Stimulated activated CD8-positive, alpha-beta memory T cell treated with anti-CD3 and anti-CD28 coated beads, Interleukin-12 subunit alpha, Interleukin-12 subunit beta, amount 100 ng/mL, for 1 hour (primary cell): ENCODE measurements at places on chromosomes 5 and 9.

DNA sequence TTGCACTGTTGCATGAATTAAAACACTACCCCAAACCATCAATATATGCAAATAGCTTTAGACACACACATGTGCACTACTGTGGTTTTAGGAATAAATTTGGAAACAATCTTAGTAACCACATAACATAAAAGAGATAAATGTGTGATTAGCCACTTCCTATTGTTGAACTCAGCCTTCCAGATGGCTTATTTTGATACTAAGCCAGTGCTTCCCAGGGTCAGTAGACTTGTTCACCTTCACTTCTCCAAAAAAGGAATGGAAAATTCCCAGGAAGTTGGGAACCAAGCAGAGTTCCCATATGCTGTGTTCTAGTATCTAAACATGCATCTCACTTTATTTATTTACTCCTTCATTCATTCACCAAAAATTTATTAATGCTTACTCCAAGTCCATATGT, 47.8 kb downstream of the SVEP1 start:
- DNase-seq = no peak

- no peak for DNase-seq
Observed at GRCh38 chr5:174172152-174172551, 126.6 kb downstream of the NSG2 start.

GRCh38 chr9:93596399-93596798, 20.0 kb downstream of the PHF2 start:
- no peak for DNase-seq

DNA sequence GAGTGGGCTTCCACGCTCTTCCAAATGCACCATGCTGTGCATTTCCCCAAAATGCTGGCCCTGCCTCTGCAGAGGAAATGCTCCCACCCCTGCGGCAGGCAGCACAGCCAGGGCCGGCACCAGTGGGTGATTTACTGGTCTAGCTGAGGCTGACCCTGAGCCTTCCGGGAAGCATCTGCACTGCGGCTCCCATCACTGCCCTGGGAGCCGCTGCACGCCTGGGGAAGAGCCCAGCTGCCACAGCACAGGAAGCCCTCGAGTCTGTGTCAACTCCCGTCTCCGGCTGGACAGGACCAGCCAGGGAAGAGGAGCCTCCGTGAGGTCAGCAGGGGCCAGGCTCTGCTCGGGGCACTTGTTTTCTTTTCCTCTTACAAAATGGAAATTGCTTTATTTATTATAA, 25.1 kb upstream of the EEIG1 start:
- no peak for DNase-seq

GRCh38 chr5:126414874-126415502, 8.2 kb upstream of the GRAMD2B start:
- no peak for DNase-seq

DNA sequence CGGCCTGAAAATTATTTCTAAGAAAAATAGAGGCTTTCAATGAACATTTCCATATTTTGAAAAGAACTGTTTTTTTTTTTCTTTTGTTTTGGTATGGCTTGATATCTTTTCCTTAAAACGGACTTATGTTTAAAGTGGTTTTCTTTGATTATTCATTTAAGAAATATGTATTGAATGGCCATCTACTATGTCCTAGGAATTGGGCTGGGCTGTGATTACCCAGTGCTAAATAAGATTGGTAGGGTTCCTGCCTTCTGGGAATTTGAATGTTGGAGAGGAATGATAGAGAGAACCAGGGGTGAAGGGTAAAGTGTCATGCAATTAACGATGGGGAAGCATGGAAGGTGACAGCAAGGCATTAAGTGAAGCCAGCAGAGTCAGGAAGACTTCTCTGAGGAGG, 33.2 kb downstream of the TNFSF8 start:
- no peak for DNase-seq

- DNase-seq = no peak
Observed at GRCh38 chr5:103624675-103625074, 62.1 kb upstream of the NUDT12 start.
